ENCODE measurements at places on chromosomes 11 and 22.

DNA sequence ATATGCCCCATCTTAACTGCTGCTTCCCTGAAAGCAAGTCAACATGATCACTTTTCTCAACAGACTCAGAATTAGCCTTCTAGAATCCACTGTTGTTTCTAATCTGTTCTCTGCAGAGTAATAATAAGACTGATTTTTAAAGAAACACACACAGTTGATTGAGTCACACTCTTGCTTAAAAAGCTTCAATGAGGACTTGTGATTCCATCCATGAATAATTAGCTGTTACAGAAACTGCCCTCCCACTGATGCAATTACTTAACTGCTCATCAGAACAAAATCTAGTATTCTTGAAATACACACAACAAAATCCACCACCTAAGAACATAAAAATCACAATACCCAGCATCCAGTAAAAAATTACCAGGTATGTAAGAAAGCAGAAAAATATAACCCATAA lies 100.5 kb upstream of the TIMP3 start:
- DNase-seq: no peak

- no peak for DNase-seq
Observed at GRCh38 chr11:76263657-76264056, 57.4 kb upstream of the WNT11 start.

DNA sequence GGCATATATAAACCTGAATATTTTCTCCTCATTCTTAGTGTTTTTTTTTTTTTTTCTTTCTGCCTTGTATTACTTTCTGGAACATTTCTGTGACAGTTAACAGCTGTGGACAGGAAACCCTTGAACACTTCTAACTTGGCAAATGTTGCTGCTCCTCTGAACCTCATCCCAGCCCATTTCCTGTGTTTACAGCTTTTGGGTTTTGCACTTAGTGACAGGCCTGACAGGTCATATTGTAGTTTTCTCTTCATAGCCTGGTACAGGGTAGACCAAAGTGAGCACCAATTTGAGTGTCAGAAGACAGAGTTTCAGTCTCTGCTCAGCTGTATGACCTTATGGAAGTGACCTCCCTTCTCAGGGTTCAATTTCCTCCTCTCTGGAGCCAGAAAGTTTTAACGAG lies 91.6 kb downstream of the STIM1 start:
- no peak for DNase-seq

- DNase-seq: no peak
Observed at GRCh38 chr11:35893796-35894475, 49.9 kb upstream of the LDLRAD3 start.

DNA sequence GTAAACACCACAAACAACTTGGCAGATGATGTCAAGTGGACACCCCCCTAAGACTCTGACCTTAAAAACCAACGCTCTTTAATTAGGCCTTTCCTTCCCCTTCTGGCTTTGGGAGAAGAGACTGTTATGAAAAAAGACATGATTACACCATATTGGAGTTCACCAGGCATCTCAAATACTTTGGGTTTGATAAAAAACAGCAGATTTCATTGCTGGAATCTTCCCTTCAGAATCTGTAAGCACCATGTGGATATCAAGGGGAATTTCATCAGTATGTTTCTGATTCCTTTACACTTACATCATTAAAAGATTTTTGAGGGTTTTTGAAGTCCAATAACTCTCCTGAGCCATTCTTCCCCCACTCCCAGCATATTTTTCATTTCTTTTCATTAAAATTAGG lies 85.6 kb downstream of the KIRREL3 start:
- DNase-seq: no peak
